ENCODE measurements at places on chromosomes 16 and 17.

GRCh38 chr17:37339321-37339720 lies 36.5 kb upstream of the C17orf78 start:
- DNase-seq, result no peak

GRCh38 chr16:17578981-17579874 lies 108.5 kb upstream of the XYLT1 start:
- peak; percentile 38 for DNase-seq

DNA sequence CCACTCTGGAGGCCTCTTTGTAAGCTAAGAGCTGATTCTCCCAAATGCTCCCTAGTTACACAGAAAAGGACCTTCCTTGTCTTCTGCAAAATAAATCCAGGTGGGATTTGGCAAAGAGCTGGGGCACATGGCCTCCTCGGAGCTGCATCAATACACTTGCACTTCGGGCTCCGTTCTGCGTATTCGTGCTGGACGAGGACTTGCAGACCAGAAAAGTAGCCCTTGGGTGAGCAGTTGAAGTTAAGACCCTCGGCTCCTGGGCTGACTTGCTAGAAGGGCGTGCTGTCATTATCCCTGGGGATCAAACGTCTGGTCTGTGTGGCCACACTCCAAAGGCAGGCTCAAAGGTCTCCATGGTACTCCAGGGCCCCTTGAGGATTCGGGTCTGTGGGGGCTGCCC lies 144.2 kb upstream of the RPH3AL start:
- no peak for DNase-seq

DNA sequence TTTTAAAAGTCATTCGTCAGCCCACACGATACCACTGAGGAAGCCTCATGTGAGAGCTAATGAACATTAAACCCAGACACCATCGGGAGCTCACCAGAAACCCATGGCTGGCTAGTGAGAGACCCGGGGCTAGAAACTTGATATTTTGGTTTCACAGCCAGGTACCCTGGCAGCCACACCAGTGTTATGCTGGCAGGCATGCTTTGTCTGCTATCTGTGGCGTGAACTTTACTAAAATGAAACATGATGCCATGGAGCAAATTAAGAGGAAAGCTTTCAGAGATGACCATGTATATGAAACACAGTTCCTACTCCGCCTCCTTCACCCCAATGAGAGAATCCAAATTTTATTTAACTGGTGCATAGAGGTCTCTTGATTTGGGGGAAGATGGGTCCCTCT lies 291.2 kb downstream of the IRX3 start:
- no peak for DNase-seq

- no peak for DNase-seq
These were observed 13.9 kb downstream of the CD300A start for GRCh38 chr17:74480290-74480689.

DNA sequence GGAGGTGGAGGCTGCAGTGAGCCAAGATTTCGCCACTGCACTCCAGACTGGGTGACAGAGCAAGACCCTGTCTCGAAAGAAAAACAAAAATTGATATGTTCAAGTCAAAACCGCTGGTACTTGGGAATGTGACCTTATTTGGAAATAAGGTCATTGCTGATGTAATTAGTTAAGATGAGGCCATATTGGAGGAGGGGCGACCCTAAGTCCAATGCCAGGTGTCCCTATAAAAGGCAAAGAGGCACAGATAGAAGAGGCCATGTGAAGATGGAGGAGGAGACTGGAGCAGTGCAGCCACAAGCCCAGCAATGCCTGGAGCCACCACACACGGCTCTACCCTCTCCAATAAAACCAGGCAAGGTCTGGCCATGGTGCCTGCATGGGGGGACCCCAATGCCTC lies 50.8 kb upstream of the JPH3 start:
- DNase-seq, result no peak

- no peak for DNase-seq
These were observed 66.4 kb downstream of the MYH11 start for GRCh38 chr16:15790458-15790857.

GRCh38 chr17:76176701-76177574 lies 35.9 kb upstream of the FOXJ1 start:
- DNase-seq, result no peak

- no peak for DNase-seq
These were observed 21.1 kb upstream of the DOK4 start for GRCh38 chr16:57507136-57508034.

GRCh38 chr17:76083536-76084182 lies 4.7 kb downstream of the ZACN start:
- DNase-seq, result no peak

DNA sequence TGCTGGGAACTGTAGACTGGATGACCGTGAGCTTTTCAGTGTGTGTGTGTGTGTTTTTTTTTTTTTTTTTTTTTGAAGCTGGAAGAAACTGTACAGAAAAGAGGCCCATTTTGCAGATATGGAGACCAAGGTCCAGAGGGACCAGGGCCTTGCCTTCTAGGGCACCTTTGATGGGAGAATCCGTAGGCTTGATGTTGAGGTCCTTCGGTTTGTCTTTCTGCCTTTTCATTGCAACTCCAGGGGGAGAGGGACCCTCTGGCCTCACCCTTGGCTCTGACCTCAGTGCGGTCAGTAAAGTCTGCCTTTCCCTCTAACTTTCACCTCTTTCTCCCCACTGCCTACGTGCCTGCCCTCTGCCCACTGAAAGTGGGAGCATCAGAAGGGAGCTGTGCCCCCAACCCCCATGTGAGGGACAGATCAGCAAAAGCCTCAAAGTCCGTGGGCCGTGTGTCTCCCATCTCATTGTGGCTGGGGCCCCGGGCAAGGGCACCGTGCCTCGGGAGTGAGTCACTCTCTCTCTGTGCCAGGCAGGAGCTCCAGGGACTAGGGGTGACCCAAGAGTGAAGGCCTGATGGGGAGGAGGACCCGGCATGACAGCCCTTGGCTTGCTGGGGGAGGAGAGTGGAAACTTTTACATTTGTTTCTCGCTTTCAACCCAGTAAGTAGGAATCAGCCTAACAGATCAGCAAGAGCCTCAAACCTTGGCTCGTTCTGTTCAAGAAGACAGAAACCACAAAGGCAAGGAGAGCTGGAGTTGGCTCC lies 123.6 kb downstream of the CMIP start:
- no peak for DNase-seq

DNA sequence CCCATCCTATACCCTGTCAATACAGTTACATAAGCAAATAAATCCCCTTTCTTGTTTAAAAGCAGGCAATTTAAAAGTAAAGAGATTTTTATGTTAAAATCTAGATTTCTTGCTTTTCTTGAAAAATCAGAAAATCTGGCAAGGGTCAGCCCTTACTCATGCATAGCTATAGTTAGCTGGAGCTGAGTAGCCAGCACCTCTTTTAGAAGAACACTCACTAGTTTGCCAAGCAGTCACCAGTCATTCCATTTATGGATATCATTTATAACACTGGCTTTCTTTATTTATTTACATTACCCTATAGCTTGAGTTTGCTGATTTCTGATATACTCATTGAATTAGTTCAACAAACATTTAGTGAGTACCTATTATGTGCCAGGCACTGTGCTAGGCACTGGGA lies 45.7 kb downstream of the NXPH3 start:
- DNase-seq, result no peak

GRCh38 chr16:85657996-85658395 lies 30.8 kb downstream of the GINS2 start:
- DNase-seq, result no peak

GRCh38 chr16:30112197-30113030 lies 923 bp downstream of the GDPD3 start:
- DNase-seq, result peak; percentile 82

DNA sequence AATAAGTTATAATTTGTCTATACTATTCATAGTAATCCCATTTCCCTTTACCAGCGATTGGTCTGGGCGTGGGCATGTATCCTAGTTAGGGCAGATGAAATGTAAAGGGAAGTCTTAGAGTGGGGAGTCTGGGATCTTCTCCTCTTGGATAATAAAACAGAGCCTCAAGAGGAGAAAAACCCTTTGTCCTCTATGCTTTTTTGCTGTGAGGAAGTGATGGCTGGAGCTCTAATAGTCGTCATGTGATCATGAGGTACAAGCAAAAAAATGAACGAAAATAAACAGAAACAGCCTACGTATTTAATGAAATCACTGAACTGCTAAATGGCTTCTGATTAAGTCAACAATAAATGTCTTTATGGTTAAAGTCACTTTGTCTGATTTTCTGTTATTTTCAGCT lies 26.8 kb downstream of the EFCAB5 start:
- DNase-seq, result no peak

DNA sequence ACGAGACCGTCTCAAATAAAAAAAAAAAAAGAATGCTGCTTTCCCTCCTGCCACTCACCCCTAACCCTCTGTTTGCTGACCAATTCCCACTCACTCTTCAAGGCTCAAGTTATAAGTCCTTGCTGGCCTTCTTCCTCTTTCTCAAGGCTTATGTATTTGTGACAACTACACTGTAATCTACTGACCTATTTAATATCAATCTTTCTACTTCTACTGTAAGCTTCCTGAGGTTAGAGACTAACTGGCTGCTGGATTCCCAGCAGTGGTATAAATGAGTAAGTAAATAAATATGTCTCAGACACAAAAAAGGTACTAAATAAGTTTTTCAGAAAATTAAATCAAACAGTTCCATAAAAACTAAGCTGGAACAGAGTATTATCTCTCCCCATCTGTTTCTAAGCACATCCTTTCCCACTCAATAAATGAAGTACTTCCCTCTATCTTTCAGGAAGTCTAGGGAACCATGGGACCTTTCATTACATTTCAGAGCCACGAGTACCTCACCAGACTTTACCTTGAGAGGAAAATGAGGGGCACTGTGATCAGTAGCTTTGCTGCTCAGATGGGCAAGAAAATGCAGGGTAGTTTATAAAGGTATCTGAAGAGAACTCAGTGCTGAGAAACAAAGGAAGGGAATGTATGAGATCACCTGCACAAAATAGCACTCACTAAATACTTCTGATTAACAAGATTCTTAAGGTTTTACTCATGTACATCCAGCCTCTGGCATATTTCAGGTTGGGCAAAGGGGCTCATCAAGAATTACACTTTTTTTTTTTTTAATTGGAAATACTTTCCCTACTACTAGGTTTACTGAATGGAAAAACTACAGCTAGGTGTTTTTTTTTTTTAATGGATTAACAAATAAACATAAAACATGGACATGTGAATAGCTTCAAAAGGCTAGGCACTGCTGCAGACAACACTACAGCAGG lies 10.8 kb downstream of the SSH2 start:
- DNase-seq, result no peak

- no peak for DNase-seq
These were observed 7.0 kb downstream of the TMC8 start for GRCh38 chr17:78137392-78138203.

DNA sequence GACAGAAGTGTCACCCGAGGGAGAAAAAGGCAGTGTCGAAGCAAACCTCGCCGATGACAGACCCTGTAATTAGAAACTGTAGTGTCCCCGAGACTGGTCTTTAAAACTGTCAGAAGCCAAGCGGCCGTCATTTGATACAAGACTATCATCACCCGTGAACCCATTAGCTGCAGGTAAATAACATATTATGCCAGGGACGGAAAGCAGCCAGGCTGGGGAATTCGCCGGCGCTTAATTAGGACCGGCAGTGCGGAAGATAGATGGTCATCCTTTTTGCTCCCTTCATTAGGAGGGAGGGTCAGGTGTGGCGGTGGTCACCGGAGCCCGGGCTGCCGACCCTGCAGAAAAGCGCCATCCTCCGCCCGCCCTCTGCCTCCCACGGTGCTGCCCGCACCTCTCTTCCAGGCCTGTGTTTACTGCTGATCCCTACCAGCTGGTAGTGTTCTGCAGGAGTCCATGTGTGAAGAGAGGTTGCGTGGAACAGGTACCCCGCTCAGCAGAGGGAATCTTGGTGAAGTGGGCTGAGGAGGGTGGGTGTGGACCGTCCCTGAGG lies 109.4 kb upstream of the GSE1 start:
- DNase-seq, result no peak
